Activated effector memory CD4-positive, alpha-beta T cell treated with Interleukin-2 at 50 U/mL for 16 hours (primary cell): ENCODE measurements at places on chromosomes 11 and 22.

DNA sequence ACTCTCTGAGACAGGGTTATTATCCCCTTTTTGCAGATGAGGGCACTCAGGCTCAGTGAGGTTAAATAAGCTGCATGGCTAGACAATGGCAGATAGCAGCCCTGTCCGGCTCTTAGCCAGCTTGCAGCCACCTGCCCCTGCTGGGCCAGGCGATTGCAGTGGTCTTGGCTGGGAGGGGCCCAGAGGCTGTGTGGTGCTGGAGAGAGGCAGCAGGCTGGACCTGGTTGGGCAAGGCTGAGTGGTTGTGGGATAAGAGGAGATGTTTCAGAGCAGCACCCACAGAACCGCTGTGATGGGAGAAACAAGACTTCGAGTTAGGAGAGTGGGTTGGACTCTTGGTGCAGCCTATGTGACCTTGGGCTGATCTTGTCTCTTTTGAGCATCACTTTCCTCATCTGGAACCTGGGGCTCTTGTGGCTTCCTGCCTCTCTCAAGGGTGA, 25.5 kb downstream of the PTPRJ start:
- no peak for DNase-seq

GRCh38 chr11:130449310-130449990, 1.0 kb downstream of the ADAMTS15 start:
- no peak for DNase-seq

DNA sequence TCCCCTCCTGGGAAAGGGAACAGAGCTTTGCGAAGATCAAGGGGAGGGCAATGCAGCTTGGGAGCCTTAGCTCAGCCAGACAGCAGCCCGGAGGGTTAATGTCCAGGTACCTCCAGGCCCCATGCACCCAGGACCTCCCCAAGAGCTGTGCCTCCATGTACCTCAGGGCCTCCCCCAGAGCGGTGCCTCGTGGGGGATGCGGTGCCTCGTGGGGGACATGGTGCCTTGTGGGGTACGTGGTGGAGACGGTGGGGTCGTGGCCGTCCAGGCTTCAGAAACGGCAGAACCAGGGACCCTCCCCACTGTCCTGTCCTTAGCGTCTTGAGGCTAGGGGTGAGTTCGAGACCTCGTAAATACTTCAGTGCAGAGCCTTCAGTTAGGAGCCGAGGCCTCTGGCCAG, 33.2 kb downstream of the BRSK2 start:
- no peak for DNase-seq

DNA sequence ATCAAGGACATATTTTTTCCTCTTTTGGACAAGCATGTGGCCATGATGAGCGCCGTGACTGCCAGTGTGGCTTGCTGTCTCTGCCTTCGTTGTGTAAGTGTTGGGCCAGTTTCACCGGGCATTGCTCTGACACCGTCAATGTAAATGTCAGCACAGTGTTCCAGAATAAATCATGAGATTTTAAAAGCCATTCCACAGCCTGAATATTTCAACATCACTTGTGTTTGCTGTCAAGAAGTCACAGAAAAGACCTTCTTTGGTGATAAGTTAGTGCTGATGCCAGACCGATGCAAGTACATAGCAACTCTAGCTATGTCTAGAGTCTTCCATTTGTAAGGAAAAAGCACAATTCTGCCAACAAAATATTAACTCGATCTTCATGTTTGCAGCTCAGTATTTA, 467.8 kb downstream of the TBC1D22A start:
- DNase-seq: no peak

- no peak for DNase-seq
These were observed 213.8 kb downstream of the CNTN5 start for GRCh38 chr11:99234534-99234933.
